ENCODE measurements at places on chromosomes 6 and 20. TPM values are rescaled to one million over a fixed set of nuclear protein-coding genes. Genes with fewer than 3 reads are reported as not detected.

- no peak for DNase-seq
Measured at GRCh38 chr20:25052255-25053194, 5.4 kb downstream of the ACSS1 start.

DNA sequence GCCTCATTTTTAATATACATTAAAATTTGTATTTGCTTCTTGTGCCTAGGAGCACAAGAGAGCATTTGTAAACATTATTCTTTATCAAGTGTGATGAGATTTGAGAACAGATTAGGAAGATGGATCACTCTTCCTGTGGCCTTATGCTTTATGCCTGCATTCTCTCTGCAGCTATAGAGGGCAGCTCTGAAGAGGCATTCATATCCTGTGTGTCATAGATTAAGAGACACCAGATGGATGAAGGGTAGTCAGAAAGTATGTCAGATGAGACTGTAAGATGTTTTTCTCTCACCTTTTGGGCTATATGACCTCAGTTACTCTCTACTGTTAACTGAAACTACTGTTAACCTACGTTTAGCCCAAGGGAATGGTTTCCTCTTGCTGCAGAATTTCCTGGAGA is 61.4 kb downstream of the DNAH8 start:
- no peak for DNase-seq

GRCh38 chr20:55446301-55446700 is 559.0 kb downstream of the CBLN4 start:
- DNase-seq: no peak

GRCh38 chr6:170005665-170006064 is 254.2 kb downstream of the ERMARD start:
- no peak for DNase-seq

DNA sequence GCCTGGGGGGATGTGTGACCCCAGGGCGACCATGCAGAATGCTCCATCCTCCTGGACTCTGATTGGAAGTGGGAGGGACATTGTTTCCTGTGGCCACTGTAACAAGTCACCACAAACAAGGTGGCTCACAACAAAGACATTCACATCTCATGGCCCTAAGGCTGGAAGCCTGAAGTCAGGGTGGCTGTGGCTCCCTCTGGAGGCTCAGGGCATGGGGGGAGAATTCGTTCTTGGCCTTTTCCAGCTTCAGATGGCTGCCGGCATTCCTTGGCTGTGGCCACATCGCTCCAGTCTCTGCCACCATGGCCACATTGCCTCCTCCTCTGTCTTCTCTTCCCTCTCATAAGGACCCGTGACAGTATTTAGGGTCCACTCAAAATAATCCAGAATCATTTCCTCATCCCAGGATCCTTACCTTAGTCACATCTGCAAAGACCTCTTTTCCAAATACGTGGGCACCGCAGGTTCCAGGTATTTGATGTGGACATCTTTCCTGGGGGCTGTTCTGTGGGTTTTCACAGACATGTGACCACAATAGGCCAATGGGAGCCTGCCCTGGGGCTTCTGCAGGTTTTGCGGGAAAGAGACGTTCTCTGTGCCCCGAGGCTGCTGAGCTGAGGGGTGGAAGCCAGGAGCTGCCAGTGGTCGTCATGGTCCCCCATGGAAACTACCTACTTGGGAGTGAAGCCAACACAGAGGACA is 249.3 kb downstream of the PREX1 start:
- DNase-seq: no peak

DNA sequence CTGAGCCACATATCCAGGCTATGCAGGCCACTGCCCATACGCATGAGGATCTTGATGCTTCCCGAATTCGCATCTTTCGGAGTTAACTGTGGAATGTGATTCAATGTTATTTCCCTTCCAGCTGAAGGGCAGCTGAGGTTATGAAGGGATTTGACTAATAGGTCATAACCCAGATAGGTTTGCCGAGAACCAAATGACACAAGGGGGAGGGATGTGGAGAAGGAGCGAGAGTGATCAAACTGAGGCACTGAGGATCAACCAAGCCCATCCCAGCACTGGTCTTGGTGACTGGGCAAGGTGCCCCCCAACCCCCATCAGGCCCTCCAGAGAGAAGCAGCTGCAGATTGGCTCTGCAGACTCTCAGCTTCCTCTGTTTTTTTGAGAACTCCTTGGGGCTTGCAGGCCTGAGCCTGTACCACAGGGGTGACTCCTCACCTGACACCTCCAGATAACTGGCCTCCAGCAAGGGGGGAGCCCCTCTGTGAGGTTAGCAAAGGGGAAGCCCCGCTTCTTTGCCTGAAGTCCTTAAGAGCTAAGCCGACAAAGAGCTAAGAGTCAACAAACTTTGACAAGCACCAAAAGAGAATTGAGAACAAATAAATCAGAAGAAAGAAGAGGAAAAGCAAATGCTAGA is 185.9 kb downstream of the PDE7B start:
- no peak for DNase-seq

DNA sequence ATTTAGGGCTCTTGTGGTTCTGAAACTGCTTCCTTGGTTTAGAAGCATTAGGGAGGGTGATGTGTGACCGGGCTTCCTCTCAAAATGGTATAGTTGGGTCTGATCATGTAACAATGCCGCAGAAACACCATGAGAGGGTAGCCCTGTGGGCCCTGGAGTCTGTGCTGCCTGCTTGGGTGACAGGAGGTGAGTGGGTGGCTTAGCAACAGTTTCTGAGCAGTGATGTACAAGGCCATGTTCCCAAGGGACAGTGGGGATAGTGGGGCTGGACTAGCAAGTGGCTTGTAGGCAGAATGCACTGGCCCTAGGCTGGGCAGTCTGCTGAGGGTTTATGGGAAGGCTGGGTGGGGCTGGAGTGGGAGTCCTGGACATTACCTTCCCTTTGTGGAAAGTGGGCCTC is 106.9 kb upstream of the MYL9 start:
- no peak for DNase-seq

- peak; percentile 69 for DNase-seq
Measured at GRCh38 chr6:36839749-36840431, 646 bp upstream of the CPNE5 start.

DNA sequence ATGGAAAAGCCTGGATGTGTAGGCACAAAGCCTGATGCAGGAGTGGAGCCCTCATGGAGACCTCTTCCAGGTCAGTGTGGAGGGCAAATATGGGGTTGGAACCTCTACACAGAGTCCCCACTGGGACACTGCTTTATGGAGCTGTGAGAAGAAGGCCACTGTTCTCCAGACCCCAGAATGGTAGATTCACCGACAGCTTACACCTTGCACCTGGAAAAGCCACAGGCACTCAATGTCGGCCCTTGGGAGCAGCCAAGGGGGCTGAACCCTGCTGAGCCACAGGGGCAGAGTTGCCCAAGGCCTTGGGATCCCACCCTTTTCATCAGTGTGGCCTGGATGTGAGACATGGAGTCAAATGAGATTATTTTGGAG is 24.9 kb downstream of the NCR2 start:
- DNase-seq: no peak

GRCh38 chr20:15561707-15562404 is 1011.4 kb downstream of the KIF16B start:
- no peak for DNase-seq

- no peak for DNase-seq
Measured at GRCh38 chr20:61123286-61123685, 128.8 kb upstream of the CDH4 start.

The TPBG gene
- 66.4 TPM for total RNA-seq

The ZBTB12 gene
- 21.3 TPM for total RNA-seq

The RAB32 gene
- 2.6 TPM for total RNA-seq

The DSP gene
- total RNA-seq: 0.46 TPM

All from A673 (cell line).